IMR-90 (cell line): ENCODE measurements at places on chromosomes 13 and 19. TPM values are rescaled to one million over a fixed set of nuclear protein-coding genes. Genes with fewer than 3 reads are reported as not detected.

DNA sequence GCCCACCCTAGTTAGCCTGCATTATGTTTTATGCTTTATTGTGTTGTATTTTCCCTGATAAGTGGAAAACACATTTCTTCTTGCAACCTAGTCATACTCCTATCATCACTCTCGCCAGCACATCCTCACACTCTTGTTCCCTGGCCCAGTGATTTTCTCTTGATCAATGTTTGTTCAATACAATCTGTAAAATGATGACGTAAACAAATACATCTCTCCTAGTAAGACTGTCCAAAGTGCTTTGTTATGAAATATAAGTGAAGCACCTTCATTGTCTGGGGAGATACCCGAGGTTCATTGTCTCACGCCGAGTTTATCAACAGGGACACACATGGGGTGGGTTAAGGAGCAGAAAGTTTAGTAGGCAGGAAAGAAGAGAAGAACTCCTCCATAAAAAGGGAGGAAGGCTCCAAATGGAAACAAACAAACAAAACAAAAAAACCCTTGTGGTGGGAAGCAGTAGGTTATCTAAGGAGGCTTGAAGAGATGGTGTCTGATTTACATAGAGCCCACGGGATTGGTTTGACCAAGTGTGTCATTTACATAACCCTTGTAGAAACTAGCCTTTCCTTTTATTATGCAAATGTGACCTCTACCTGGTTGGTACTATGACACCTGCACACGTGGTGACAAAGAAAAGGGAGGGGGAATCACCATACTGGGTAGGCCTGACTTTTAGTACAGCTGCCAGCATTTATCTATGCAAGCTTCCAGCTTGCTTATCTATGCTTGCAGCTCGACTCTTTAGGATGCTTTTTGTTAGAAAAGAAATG is 1317.9 kb upstream of the SPRY2 start:
- no peak for DNase-seq

GRCh38 chr13:44837250-44837649 is 152.0 kb downstream of the NUFIP1 start:
- DNase-seq = peak; percentile 78

GRCh38 chr19:48355365-48355954 is 8.3 kb downstream of the TMEM143 start:
- no peak for DNase-seq

GRCh38 chr13:22063416-22064124 is 392.7 kb downstream of the FGF9 start:
- DNase-seq = no peak

DNA sequence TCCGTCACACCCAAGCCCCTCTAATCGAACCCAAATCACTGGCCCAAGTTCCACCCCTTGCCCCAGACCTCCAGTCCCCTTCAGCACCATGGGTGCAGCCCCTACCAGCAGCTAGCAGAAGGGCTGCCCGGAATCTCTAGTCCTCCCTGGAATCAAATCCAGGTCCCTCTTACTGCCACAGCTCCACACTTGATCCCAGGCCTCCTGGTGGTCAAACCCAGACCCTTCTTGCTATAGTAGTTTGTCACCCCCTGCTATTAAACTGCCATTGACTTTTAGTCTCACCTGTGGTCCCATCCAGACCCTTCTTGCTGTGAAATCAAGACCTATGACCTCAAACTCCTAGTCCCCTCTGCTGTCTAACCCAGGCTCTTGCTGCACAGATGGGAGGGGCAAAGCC is 8.7 kb downstream of the HIPK4 start:
- no peak for DNase-seq

DNA sequence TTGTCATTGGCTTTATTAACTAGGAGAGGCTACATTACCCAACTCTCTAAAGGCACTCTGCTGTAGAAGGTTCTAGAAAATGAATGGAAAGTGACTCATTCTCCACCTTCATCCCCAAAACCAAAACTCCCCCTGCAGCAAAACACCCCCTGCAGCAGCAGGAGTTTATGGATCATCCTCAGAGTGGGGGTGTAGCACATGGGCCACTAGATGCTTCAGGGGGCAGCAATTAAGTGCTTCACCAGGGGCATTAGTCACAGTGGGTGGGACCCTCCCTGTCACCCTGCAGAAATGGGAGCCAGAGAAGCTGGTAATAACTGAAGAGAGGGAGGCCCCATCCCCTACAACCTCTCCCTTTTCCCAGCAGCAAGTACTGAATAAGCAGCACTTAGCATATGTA is 64.5 kb upstream of the MED4 start:
- no peak for DNase-seq

GRCh38 chr13:99255271-99255670 is 2.9 kb downstream of the GPR18 start:
- no peak for DNase-seq

- no peak for DNase-seq
Measured at GRCh38 chr19:1069009-1069779, 2.2 kb downstream of the ARHGAP45 start.

DNA sequence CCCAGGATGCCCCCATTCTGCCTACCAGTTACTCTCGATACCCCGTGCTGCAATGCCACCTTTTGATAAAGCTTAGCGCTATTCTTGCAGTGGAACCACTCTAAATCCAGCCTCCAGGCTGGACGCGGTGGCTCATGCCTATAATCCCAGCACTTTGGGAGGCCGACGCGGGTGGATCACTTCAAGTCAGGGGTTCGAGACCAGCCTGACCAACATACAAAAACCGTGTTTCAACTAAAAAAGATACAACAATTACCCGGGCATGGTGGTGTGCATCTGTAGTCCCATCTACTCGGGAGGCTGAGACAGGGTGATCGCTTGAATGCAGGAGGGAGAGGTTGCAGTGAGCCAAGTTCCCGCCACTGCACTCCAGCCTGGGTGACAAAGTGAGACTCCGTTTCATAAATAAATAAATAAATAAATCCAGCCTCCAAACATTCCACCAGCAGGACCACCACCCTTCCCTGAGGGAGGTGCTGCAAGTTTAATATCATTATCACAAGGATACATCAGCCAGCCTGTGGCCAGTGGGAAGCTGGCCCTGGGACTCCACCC is 27.7 kb downstream of the CYP2B6 start:
- no peak for DNase-seq

- DNase-seq = no peak
Measured at GRCh38 chr19:10292789-10293636, 3.3 kb downstream of the ICAM5 start.

- DNase-seq = no peak
Measured at GRCh38 chr19:36008336-36008978, at the start of gene SYNE4. Gene SYNE4, minus strand, starts transcription at chr19:36008813. Its CDS starts 132 bp downstream, at chr19:36008681.

DNA sequence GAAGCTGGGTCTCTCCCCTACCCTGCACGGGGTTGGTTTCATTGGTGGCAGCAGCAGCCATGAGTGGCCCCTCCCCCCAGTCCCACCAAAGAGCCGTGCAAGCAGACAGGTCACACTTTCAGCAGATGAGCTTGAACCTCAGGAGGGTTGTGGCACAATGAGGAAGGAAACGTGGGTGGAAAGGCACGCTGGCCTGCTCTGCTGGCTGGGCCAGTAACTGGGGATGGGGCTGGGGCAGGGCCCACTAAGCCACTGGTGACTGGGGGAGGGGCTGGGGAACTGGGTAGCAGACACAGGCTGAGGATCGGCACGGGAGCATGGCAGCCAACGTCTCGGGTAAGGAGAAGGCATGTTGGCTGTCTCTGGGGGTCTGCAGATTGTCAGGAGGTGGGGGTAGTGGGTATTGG is at the start of gene P2RY11:
Gene P2RY11, plus strand, starts transcription at position 289 of the 407 bp plus-strand sequence. Its CDS starts 29 bp downstream, at position 318.
- no peak for DNase-seq

GRCh38 chr13:99548448-99548847 is 47.2 kb downstream of the TM9SF2 start:
- DNase-seq = no peak

Gene RAB3A
- total RNA-seq = 2.8 and 3.0 TPM in 2 replicates

Gene MEIS3
- total RNA-seq = 28.3 and 32.4 TPM in 2 replicates

Gene CABP5
- not detected in 2 replicates for total RNA-seq

Gene CHST8
- total RNA-seq = not detected in 2 replicates
